ENCODE measurements at places on chromosomes 2 and 18.

- no peak for DNase-seq
Observed at GRCh38 chr2:30694286-30695055, 112.8 kb downstream of the CAPN13 start.

GRCh38 chr18:74745633-74746403 is 148.1 kb downstream of the ZNF407 start:
- no peak for DNase-seq

GRCh38 chr2:143807671-143808070 is 678.5 kb downstream of the ARHGAP15 start:
- DNase-seq = no peak

- no peak for DNase-seq
Observed at GRCh38 chr2:157203651-157204050, 53.9 kb upstream of the GALNT5 start.

DNA sequence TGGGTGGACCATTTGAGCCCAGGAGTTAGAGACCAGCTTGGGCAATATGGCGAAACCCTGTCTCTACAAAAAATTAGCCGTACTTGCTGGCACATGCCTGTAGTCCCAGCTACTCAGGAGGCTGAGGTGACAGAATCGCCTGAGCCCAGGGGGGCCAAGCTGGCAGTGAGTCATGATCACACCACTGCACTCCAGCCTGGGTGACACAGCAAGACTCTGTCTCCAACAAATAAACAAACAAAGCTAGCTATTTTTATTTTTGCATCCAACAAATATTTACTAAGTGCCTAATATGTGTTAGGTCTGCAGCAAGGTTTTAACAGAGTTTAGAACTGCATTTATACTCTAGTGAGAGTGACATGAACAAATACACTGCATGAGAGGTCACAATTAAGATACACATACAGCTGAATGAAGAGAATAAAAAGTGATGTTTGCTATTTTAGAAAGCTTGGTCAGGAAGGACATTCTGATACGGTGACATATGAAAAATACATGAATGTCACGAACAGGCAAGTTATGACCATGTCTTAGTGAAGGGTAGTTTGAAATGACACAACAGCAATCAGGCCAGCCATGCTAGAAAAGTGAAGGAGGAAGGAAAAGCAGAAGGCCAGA is 83.2 kb upstream of the FRZB start:
- DNase-seq = no peak

GRCh38 chr2:233439191-233439590 is 84.9 kb downstream of the DGKD start:
- no peak for DNase-seq

- DNase-seq = no peak
Observed at GRCh38 chr2:131127076-131127475, 21.9 kb downstream of the PLEKHB2 start.

GRCh38 chr2:23757686-23758433 is 169.1 kb downstream of the ATAD2B start:
- no peak for DNase-seq

GRCh38 chr18:13452388-13452811 is 233.8 kb downstream of the LDLRAD4 start:
- DNase-seq = no peak

DNA sequence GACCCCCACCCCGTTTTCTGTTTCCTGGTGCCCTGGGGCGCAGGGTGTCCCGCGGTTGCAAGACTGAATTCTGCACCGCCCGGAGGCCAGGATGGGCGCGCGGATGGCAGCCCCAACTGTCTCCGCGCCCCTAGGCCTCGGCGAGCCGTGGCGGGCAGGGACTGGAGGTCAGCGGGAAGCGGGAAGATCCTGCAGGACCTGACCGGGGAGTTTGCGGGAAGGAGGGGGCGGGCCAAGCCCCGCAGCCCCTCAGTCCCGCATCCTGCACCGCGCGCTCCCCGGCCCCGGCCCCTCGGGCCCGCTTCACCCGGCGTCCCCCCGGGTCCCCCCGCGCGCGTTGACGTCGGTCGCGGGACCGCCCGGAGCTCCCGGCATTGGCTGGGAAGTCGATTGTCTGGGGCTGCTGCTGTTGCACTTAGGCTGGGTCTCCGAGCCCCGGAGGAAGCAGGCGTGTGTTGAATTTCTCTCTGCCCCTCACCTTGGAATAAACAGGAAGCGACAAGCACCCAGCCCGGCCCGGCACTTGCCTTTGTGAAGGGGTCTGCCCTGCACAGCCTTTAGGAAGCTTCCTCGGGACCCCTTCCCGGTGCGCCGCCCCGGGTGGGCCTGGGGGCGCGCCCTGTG is at the start of gene LDLRAD4:
Gene LDLRAD4 (plus strand): TSS at position 393 of the 624 bp plus-strand sequence.
- DNase-seq = no peak

GRCh38 chr2:117967977-117968718 is 45.7 kb downstream of the CCDC93 start:
- no peak for DNase-seq

DNA sequence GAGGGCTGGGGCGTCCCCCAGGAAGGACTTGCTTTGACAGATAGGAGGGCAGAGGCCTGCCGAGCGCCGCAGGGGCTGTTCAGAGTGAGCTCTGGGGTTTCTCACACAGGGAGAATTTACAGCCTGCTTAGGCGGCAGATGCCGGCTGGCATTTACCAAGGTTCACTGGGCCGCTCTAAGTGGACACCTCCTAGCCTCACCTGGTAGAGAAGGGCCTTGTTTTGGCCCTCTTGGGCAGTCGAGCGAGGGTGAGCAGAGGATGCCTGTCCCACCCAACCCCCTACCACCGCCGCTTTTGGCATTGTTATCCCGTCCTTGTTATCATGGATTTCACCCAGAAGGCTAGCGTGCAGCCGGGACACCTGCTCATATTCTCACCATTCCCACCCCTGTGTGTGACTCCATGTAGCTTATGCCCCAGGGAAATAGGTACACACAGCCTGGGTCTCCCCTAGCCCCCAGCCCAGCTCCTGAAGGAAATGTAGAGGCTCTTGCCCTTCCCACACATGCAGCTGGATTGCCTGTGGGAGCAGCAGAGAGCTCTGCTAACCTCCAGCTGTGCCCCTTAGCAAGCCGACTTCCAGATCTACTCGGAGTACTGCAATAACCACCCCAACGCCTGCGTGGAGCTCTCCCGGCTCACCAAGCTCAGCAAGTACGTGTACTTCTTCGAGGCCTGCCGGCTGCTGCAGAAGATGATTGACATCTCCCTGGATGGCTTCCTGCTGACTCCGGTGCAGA is 52.4 kb downstream of the FAM168B start:
- DNase-seq = no peak

DNA sequence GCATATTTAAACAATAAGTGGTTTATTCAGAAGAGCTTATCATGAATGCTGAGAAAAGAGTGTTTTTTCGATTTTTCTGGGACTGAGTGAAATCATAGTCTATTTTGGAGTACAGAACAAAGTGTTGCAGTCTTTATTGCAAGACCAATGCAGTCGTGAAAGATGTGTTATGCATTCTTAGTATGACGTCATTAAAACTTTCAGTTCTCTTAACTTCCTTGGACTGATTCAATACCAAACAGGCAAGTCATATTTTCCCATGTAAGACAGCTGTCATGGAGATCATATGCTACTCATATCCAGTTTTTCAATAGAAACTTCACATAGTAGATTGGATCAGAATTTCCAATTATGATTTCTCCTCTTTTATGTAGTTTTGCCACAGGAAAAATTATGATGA is 92.6 kb downstream of the RIT2 start:
- no peak for DNase-seq

- DNase-seq = no peak
Observed at GRCh38 chr18:24502667-24503523, 42.5 kb downstream of the HRH4 start.

DNA sequence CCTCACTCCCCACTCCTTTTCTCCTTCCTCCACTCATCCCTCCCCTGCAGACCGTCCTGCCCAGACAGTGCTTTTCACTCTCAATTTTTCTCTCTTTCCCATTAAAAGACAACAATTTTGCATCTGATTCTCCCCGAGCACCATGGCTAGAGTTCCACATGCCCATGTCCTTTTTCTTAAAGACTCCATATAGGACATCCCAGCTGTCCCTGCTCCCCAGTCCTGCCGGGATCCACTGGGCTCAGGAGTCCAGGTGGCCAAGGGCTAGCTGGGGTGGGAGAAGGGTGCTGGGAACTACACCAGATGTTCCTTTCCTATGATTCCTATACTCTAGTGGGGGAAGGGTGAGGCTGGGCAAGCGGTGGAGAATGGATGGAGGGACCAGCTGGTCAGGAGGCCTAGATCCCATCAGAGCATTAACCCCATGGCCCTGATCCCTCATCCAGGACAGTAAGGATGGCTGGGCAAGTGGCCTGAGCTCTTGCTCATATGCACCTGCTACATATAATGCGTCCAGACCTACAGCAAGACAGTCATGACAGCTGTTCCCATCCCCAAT is 52.8 kb upstream of the RMDN2 start:
- no peak for DNase-seq

- DNase-seq = no peak
Observed at GRCh38 chr2:44947028-44947375, 5.5 kb downstream of the SIX3 start.

DNA sequence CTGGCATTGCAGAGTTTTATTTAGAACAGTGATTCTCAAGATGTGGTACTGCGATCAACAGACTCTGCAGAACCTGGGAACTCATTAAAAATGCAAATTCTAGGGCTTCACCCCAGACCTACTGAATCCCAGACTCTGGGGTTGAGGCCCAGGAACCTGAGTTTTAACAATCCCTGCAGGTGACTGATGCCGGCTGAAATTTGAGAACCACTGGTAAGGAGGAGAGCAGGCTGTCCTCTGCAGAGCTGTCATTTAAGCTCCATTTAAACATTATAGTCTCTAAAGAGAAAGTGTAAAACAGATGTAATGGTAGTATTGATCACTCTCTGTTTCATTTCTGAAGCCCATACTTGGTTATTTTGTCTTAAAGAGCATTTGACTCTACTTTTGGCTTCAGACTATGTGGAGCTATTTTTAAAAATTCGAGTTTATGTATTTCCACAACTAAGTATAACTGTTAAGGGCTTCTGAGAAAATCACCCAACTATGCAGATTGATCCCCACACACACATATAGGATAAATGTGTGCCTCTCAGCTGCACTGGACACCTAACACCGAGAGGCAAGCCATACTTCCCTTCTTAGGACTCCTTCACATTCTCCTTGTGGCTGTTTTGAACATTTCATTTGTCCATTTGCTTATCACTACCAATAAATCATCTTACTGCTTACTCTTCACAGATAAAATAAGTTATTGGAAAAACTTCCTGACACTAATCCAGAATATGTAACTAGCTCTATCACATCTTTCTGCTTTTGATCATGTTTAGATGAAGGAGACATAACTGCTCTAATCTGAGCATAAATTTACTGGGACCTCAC is 487.5 kb downstream of the DLGAP1 start:
- no peak for DNase-seq

GRCh38 chr18:75110846-75111415 is 98.0 kb downstream of the PTGR3 start:
- no peak for DNase-seq

GRCh38 chr2:226898897-226899296 is 63.0 kb downstream of the RHBDD1 start:
- DNase-seq = no peak

DNA sequence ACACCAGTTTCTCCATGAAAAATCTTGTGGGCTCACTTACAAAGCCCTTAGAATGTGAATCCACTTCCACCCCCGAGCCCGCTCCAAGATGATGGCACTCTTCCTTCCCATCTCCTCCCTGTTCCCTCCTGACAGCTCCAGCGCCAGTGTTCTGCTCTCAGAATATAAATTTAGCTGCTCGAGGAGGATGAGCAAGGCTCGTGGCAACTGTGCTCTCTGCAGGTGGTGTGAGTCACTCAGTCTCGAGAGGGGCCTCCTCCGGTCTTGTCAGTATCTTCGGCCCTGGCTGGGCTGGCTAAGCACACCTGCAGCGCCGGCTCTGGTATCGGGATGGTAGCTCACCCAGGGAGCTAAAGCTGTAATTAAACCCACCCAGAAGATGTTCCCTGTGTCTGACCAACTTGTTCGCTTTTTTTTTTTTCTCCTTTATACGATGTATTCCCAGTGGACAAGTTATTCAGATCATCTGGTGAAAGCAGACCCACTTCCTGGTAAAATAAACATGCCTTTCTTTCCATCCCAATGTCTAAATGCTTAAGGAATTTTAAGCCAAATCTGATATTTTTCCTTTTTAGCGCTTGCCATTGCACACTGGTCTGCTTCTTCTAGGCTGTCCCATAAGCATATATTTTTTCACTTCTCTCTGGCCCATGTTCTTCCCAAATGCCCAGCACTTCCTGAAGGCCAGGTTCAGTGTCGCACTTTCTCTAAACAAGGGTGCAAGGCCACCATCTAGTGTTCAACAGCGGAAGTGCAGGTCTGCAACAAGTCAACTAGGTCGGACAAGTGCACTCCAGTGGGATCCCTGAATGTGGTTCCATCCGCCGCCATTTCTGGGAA is 31.4 kb upstream of the YPEL5 start:
- DNase-seq = peak; percentile 20
